ENCODE measurements at places on chromosomes 3 and 15.
A peak's percentile ranks its signal among the peaks of the same experiment; 100 is the strongest.

DNA sequence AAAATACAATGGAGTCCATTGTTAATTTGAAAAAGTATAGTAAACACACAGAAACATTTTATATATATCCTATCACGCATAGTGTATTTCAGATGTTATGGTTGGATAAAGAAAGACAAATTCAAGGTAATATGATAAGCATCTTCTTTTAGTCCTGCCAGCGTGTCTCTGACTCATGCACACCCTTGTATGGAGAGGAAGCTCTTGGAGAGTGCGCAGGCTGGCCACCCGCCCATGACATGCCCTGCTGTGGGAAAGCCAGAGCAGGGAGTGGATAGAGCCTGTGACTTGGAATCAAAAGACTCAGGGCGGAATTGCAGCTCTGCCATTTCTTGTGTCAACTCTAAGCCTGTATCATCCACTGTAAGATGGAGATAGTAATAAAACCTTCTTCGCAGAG, 23.0 kb upstream of the COPG1 start:
- no peak for DNase-seq

- no peak for DNase-seq
Observed at GRCh38 chr15:89502867-89503595, 6.6 kb upstream of the RHCG start.

GRCh38 chr15:100671858-100672543, 69.6 kb downstream of the ASB7 start:
- DNase-seq = peak; percentile 25

- no peak for DNase-seq
Observed at GRCh38 chr15:92383519-92384324, 10.0 kb upstream of the ST8SIA2 start.

GRCh38 chr3:78201091-78201490, 1161.2 kb downstream of the ROBO2 start:
- DNase-seq = no peak

- no peak for DNase-seq
Observed at GRCh38 chr3:185630182-185630622, 44.1 kb downstream of the SENP2 start.

- no peak for DNase-seq
Observed at GRCh38 chr15:51155891-51156290, 61.2 kb upstream of the TNFAIP8L3 start.

DNA sequence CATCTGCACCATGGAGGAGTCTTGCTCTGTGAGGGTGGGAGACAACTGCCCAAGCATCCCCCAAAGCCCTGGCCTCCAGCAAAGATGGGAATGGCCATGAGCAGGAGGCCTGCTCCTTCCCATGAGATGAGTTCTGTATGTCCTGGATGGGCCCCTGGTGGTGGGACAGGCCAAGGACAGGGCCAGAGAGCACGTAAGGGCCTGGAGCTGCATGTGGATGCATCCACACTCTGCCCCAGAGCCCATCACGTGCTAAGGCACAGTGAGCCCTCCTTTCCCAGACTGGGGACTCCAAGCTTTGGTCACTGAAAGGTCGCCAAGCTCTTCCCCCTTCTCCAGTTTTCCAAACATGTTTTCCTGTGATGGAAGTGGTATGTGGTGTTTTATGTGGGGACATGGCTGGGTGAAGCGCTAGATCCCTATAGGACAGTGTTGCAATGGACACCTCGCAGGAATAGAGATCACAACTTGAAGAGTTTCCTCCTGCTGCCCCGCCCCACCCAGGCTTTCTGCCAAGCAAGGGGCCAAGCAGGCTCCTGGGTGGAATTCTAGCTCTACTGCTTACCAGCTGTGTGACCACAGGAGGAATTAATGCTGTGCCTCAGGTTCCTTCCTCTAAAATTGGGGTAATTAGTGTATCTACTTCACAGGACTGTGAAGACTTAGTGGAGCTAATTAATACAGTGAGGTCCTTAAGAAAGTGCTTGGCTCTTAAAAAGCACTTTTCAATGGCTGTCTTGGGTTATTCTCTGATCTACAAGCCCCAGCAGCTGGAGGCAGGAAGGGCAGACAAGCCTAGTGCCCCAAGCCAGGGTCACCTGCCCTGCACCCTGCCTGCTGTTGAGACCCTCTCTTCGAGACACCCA, 106.4 kb upstream of the RPL32 start:
- peak; percentile 40 for DNase-seq

DNA sequence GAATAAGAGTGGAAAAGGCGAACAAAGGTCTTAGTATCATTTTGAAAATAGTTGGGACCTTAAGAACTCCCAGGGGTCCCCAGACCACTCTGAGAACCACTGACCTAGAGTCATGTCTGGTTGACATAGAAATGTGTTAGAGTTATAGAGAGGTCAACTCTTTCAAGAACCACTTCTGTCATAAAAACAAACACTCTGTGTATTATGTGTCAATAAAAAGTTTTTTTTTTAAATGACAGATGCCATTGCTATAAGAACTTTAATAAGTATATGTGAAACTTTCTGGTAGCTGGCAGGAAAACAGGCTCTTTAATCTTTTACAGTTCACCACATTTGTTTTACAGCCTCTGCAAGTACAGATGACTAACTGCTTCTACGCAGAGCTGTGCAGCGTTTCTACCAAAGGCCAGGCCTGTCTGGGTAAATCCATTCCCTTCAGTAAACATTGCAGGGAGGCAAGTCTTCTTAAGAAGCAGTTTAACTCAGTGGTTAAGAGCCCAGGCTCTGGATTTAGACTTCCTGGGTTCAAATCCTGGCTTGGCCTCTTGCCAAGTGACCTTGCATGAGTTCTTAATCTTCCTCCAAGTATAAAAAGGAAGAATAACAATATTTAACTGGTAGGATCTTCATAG, 56.6 kb downstream of the RFTN1 start:
- no peak for DNase-seq

GRCh38 chr3:66010348-66010738, 28.4 kb downstream of the MAGI1 start:
- DNase-seq = no peak

GRCh38 chr3:38542401-38543298, 46.5 kb downstream of the EXOG start:
- no peak for DNase-seq
